Activated naive CD8-positive, alpha-beta T cell treated with anti-CD3 and anti-CD28 coated beads, Interleukin-2, amount 50 U/mL, for 16 hours (primary cell): ENCODE measurements at places on chromosomes 3 and 15.

DNA sequence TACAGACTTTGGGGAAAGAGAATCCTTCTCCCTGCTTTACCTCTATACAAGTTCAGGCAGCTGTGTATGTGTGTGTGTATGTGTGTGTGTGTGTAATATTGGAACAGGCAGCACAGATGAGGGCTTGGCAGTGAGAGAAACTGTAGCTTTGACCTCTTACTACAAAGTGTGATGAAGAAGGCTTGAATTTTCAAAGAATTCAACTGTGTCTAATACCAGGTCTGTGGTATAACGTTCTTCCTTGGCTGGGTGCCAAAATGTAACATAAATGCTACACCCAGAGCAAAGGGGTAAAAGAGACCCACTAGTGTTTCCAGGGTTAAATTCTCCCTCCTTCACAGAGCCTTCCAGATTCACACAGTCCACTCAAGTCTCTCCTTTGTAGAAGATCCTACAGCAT lies 51.1 kb downstream of the CHST2 start:
- no peak for DNase-seq

- DNase-seq, result no peak
Measured at GRCh38 chr3:150223558-150223957, 184.5 kb upstream of the TSC22D2 start.

GRCh38 chr3:152382312-152383135 lies 113.8 kb downstream of the MBNL1 start:
- no peak for DNase-seq

GRCh38 chr3:12727481-12727880 lies 31.6 kb downstream of the TMEM40 start:
- no peak for DNase-seq

DNA sequence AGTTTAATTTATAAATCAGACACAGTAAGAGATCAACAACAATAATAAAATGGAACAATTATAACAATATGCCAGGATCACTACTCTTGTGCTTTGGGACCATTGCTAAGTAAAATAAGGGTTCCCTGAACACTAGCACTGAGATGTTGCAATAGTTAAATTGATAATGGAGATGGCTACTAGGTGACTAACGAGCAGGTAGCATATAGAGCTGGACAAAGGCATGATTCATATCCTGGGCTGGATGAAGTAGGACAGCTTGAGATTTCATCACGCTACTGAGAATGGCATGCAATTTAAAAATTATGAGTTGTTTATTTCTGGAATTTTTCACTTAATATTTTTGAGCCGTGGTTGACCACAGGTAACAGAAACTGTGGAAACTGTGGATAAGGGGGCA lies 20.7 kb upstream of the MYZAP start:
- DNase-seq, result no peak

DNA sequence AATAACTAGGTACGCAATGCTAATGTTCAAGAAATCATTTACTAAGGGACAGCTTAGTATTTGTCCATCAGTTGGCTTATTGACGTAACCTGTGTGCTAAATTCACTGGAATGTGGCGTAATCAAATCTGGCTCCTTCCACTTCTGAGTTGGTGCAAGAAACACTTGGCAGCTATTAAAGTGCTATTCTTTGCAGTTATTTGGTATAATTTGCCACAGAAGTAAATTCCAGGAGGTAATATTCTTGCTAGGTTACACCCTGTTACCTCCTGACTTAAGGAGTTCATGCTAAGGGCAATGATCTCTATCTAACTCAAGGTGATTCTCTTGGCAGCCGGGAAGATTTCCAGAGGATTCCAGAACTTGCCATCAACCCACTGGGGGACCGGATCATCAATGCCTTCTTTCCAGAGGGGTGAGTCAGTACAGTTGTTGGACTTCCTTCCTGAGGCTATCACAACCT lies 25.5 kb downstream of the CHP1 start:
- no peak for DNase-seq

- DNase-seq, result no peak
Measured at GRCh38 chr3:30676424-30677346, 70.3 kb downstream of the TGFBR2 start.

GRCh38 chr15:39720621-39721611 lies 61.7 kb downstream of the FSIP1 start:
- no peak for DNase-seq

DNA sequence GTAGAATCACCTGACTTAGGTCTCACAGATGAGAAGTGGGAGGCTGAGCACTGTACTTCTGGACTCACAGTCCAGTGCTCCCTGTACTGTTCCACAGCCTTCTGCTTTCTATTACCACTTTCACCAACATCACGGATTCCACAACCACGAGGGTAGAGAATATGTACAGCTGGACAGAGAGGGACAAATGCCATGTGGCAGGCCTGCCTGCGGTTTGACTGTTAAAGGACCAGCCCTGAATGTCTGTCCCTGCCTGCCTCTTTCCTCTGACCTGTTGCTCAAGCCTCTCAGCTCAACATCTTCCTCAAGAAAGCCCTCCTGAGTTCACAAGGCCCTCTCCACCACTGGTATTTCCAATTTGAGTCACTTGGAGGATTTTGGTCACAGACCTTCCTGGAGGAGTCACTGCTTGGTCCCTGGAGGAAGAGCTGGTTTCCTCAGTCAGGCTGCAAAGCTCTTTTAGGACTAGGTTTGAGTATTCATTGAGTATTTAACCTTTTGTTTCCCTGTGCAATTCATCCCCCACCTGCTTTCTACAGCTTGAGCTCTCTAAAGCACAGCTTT lies 49.1 kb downstream of the RAB11A start:
- DNase-seq, result no peak

DNA sequence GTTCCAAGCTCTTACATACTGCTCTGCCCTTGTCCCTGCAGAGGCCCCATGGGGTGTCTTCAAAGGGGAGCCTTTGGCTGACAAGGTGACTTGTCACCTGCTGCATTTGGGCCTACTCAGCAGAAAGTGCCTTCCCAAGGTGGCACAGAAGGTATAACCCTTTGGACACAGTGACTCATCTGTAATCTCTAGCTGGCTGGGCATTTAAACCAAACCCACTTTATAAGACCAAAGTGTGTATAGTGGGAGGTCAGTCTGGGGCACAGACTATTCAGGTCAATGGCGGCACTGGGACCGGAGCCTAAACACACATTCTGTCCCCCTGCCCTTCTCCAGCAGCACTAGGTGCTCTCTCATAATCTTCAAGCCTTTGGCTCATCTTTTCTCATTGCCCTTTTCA lies 35.1 kb downstream of the GJD2 start:
- no peak for DNase-seq

DNA sequence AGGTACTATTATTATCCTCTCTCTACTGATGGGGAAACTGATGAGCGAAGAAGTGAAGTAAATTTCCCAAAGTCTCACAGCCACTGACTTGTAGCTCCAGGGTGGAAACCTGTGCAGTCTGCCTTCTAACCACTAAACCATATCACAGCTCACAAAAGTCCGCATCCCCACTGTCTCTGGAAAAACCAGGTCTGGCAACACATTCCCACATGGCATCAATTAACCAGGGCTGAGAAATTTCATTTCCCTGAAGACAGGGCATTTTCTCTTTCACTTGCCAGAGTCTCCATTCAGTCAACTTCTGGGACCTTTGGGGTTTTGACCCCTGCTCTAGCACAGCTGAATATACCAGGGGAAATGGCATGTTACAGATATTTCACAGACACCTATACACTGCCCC lies 26.5 kb downstream of the FBXO40 start:
- no peak for DNase-seq

DNA sequence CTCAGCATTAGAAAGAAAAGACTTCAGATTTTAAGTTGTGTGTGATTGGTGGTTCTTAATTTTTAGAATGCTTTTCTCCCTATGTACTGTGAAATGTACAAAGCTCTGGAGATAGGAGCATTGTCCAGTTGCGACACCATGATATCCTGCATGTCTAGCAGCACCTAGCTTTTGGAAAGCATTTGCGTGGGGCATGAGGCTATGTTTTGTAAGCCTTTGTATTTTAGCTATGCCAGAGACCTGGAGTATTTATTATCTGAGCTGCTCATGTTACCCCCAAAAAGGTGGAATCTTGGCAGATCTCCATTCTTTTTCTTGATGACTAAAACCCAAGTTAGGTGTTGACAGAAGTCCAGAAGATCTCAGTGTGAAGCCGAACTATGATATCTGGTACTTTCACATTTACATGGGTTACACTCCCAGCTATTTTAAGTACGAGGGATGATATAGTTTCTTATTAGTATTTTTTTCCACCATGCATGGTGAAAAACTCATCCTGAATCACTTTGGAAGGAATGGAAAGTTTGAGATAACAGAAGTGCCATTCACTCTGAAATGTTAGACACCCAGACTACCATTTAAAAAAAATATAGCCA lies 126.7 kb upstream of the SAMMSON start:
- DNase-seq, result no peak

DNA sequence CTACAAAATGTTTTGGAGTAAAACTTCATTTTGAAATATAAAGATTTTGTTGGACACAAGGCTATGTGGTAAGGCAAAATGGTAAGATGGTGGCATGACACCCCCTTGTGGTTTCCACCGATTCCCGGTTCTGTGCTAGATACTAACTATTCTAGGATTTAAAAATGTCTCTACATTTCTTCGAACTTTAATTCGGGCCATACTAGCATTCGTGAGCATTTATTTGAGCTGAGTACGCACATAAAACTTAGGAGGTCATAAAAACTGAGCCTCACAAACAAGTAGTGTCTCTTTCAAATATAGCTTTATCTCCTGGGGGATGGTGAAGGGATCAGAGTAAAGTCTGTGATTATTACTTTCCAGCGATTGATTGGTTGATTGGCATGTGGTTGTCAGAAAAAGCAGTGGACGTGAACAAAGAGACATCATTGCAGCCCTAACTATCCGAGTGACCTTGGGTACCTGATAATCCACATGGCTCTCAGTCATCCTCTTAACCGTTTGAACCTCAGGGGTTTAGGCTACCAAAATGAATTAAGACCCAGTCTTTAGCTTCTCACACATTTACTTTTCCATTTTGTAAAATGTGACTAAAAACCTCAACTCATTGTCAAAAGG lies 1.1 kb upstream of the ZNF639 start:
- no peak for DNase-seq

GRCh38 chr15:31399544-31400171 lies 73.0 kb downstream of the KLF13 start:
- no peak for DNase-seq

GRCh38 chr3:177195242-177195991 lies 1.9 kb downstream of the TBL1XR1 start:
- no peak for DNase-seq

- DNase-seq, result no peak
Measured at GRCh38 chr15:57796146-57796545, 89.6 kb downstream of the POLR2M start.

- DNase-seq, result no peak
Measured at GRCh38 chr15:70053716-70054229, 43.9 kb downstream of the TLE3 start.

DNA sequence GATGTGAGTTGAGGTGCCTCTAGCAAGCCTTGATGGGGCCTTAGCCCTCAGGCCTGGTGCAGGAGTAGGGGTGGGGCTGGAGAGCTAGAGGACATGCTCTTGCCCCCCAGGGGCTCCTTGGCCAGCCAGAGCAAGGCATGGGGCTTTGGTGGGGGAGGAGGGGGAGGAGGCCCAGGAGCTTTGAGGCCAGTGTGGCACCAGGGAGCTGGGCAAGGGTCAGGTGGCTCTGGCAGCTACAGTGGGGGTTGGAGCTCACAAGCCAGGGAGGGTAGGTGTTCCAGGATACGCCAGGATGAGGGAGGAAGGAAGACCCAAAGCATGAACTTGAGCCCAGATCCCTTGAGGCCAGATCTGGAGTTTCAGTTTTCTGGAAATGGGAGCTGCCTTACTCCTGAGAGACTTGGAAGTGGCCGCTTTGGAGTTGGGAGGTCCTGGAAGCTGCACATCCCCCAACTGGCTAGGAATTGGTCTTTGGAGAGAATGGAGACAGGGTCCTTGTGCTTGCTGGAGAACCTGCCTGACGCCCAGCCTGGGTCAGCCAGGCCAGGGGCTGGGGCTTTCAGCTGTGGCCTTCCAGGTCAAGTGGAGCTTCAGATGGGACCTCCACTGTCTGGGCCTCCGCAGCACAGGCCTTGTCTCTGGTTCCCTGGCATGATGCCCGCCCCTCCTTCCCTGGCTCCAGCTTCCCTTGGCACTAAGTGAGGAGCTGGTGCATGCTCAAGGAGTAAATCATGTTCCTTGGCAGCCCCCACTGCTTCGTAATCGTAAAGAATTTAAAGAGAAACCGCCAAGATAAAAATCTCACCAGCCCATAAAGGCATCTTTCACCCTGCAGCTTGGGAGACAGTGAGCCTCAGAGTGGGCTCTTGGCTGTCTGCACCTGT lies 8.7 kb downstream of the SEMA3F start:
- DNase-seq, result no peak

DNA sequence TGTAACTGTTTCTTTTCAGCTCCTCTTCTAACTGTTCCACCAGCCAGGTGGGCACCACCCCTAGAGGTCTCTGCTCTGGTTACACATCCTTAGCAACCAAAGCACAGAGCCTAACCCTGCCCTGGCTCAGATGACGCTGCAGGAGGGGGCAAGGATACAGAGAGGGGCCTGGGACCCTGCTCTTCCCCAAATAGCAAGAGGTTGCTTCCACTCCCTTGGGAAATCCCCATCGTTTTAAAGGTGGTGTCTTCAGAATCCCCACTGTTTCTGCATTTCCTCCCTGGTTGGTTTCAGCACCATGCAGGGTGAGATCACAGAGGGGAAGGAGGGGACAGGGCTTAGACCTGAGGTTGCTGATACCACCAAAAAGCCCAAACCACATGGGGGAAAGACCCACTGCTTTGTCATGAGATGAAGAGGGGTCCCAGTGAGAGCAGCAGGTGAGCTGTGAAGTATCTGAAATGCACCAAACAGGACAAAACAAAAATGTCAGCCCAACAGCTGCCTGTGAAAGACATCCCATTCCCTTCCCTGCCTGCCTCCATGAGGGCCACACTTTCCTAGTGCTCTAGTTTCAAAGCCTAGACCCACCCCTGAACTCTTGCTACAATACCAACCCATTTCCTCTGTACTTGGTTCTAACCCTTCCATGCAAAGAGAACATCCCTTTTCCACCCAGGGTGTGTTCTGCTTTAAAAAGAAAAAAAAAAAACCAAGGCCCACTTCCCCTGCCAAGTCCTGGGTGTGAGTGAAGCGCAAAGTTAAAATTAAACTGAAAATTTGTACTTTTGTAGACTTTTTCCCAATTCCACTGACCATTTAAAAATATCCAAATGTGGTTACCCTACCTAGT lies 29.0 kb downstream of the ANP32A start:
- DNase-seq, result peak; percentile 35

- no peak for DNase-seq
Measured at GRCh38 chr15:39880718-39881387, 39.2 kb downstream of the GPR176 start.

GRCh38 chr3:146493221-146493620 lies 23.9 kb upstream of the PLSCR2 start:
- no peak for DNase-seq

GRCh38 chr3:66303491-66303901 lies 82.7 kb downstream of the SLC25A26 start:
- no peak for DNase-seq

DNA sequence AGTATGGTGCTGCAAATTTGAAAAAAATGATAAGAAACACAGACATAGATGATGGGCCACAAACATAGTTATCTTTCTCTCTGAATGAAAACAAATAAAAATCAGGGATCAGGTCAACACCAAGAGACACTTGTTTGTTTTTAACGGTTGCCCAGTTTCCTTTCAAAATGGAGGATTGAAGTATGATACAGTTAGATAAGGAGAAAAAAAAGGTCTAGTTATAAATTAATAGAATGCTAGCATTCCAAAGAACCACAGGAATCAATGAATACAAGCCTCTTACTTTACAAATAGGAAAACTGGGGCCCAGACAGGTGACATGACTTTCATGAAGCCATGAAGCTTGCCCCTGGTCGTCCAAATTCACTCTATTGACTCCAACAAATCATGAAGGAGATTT lies 305.1 kb downstream of the ZNF621 start:
- DNase-seq, result no peak
